Inflammatory macrophage treated with lipopolysaccharide for 1 hour (primary cell): ENCODE measurements at places on chromosomes 6 and 20.

DNA sequence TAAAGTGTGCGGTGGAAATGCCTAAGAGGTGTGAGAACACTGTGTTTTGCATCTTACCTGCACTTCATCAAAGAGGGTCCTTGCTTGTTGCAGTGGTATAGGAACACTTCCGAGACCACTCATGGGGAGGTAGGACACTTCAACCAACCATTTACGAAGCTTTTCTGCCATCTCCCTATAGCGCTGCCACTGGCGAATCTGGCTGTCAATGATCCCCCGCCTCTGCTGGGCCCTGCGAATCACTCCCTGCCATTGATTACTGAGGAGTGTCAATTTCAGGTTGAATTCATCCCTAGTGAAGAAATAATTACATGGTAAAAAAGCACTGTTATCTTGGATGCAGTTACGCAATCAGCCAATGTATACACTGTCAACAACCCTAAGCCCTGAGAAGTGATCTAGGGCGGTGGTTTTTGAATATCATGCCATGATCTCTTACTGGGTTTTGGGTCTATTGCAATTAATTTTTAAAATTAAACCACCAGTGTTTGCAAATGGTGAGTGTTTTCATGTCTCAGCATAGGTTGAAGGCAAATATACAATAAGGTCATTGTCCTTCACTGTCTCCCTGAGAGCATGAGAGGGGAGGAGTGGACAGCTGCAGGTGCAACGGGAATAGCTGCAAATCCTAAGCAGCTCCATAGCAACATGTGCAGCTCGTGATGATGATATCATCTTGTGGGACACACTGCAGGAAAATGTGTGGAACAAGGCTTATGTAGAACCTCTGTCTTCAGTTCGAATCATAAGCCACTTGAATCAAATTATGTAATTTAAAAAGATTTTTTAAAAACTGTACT is 400.6 kb downstream of the ESR1 start:
- DNase-seq: no peak

DNA sequence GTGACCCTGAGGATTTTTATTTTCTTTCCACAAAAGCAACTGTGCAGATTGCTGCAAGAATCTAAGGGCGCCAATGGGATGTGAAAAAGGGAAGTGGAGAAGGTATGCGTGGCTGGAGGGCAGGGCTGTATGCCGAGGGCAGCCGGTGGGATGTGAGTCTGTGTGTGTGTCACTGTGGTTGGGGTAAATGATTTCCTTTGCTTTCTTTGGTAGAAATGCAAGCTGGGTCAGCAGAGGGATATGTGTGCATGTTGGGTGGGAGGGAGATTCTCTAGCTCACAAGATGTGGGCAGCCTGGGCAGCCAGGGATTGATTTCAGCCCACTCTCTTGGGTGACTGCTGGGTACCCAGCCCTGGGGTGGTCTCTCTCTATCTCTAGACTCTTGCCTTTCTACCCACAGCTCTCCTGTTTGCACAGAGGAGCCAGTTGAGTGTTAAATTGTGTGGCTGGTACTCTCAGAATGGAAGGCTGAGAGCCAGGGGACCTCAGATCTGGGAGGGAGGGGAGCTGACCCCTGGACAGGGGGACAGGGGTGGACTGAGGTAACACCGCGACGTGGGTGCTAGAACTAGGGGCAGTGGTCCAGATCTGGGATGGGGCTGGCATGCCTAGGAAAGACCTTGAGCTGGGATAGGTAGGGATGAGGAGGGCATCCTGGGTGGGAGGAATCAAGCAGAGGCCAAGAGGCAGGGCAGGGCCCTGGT is 136.8 kb upstream of the RNF24 start:
- DNase-seq: peak; percentile 65

GRCh38 chr20:59217173-59217572 is 53.6 kb downstream of the ZNF831 start:
- DNase-seq: no peak

DNA sequence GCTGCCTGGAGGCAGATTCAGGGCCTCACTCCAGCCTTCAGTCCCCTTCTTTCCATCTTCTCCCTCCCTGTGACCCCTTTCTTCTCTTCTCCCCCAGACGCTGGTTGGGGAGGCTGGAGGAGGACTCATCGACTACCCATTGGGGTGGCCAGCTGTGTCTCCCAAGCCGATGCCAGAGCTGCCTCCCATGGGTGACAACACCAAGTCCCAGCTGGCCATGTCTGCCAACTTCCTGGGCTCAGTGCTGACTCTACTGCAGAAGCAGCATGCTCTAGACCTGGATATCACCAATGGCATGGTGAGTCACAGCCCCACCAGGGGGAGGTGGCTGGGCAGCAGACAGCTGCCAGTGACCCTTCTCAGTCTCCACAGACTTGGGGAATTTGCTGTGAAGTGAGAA is 12.9 kb downstream of the BPIFB4 start:
- no peak for DNase-seq

GRCh38 chr6:42450477-42451332 is 1.0 kb downstream of the TRERF1 start:
- DNase-seq: peak; percentile 22

DNA sequence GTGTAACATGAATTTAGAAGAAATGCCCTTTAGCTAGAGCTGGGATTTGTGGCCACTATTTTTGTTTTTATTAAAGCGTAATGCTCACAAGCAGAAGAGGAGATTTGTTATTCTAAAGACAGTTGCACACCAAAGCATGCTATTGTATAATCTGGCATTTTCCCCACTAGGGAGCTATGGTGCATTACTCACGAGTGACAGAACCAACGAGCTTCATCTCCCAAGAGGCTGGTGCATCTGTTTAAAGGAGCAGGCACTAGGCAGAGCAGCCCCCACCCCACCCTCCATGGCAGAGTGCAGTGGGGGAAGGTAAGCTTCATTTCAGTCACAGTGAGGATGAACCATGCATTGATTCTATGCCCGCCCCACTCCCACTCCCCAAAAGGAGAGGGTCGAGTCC is 287.3 kb upstream of the TSHZ2 start:
- no peak for DNase-seq

GRCh38 chr20:24612799-24613775 is 143.7 kb downstream of the SYNDIG1 start:
- DNase-seq: no peak

GRCh38 chr6:44265007-44265721 is at the start of gene NFKBIE:
TSS of gene NFKBIE (minus strand) at chr6:44265551. CDS start at chr6:44265346, 205 bp downstream.
- DNase-seq: peak; percentile 94

GRCh38 chr6:10685092-10685915 is 9.1 kb downstream of the C6orf52 start:
- no peak for DNase-seq

- DNase-seq: peak; percentile 60
Measured at GRCh38 chr6:141483598-141484061, 649.1 kb upstream of the GJE1 start.

GRCh38 chr6:26159357-26160273 is 72.4 kb downstream of the HFE start:
- no peak for DNase-seq

DNA sequence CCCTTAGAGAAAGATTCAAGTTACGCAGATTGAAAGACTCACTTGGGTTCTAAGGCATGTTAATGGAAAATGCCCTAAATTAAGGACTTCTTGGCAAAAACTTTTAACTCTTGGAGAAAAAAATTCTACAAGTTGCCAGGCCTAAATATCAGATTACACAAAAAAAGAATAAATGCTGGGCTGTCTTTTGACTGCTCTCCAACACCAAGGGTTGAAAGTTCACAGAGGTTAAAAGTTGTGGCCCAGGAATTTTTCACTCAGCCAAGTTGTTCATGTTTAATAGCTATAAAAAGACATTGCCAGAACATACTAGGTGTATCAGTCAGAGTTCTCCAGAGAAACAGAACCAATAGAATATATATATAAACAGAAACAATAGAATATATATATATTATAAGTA is 268.4 kb upstream of the PRND start:
- no peak for DNase-seq

DNA sequence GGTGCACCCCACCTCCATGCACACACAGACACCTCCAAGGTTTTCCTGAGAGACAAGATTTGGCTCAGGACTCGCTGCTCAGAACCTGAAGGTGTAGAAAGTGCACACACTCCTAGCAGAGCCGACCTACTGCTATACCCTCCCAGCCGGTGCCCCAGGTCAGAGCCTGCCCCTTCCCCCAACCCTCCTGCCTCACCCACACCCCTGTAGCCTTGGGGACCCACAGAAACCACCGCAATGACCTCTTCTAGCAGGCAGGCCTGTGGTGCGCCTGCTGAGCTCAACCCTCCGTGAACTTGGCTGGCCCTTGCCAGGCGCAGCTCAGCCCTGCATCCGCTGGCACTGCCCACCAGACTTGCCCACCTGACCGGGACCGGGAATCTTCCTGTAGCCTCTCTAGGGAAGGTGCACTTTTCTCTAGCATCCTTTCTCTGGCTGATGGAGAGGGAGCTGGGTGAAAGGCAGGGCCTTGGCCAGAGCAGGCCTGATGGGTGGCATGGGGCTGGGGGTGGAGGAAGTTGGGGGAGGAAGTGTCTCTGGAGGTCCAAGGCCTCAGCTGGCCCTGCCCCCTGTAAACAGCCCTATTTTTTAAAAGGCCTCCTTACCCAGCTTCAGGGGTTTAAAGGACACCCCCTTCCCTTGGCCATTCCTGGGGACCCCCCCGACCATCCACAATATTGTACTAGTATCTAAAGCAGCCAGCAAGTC is 36.9 kb upstream of the SLCO4A1 start:
- DNase-seq: no peak

GRCh38 chr20:14266246-14266645 is 71.2 kb downstream of the FLRT3 start:
- DNase-seq: no peak

DNA sequence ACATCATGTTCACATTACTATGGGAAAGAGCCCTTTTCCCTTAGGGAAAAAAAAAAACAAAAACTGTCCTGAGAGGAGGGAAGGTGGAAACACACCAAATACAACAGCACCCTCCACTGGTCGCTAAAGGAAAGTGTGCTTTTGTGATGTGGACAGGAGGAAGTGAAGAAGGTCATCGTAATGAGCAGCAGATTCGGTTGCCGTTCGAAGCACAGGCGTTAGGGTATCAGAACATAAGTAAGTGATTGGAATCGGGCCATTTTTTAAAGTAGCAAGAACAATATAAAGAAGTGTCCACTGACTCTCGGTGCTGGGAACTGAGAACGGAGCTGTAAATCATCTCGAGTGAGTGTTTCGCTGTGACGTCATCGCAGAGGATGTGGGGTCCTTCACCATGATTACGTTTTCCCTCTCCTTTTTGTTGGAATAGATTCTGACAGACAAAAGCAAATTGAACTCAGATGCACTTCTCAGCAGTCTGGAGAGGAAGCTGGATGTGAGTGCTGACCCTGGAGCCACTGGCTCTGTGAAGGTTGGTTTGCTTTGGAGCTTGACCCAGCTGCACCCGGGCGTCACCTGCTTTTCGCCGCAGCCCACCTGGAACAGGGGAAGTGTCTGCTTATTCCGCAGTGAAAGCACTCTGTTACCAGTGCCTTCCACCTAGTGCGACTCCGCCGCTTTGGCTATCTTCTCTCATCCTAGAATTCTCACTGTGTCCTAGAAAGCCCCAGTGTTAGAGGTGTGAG is 203.6 kb upstream of the GMDS start:
- peak; percentile 78 for DNase-seq

GRCh38 chr6:81451787-81452186 is 300.7 kb downstream of the TENT5A start:
- no peak for DNase-seq

GRCh38 chr6:149053848-149054558 is 263.5 kb upstream of the TAB2 start:
- DNase-seq: no peak

- DNase-seq: no peak
Measured at GRCh38 chr6:163347021-163347446, 67.5 kb upstream of the QKI start.

- no peak for DNase-seq
Measured at GRCh38 chr20:46468508-46468907, 44.9 kb downstream of the ZNF334 start.
